NT2/D1 (cell line): ENCODE measurements at places on chromosomes 3 and 15.

- no peak for DNase-seq
Measured at GRCh38 chr3:103672346-103672745, 1237.5 kb downstream of the ZPLD1 start.

- no peak for DNase-seq
Measured at GRCh38 chr3:172181932-172182586, 142.7 kb downstream of the FNDC3B start.

GRCh38 chr15:25406846-25407245 lies 32.0 kb downstream of the UBE3A start:
- no peak for DNase-seq

DNA sequence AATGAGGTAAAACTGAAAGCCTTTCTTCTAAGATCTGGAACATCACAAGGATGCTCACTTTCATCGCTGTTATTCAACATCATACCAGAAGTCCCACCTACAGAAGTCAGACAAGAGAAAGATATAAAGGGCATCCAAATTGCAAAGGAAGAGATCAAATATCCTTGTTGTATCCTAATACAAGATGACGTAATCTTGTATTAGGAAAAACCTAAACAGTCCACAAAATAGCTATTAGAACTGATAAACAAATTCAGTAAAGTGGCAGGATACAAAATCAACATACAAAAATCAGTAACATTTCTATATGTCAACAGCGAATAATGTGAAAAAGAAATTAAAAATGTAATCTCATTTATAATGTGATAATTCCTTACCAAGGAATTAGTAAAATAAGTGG lies 195.1 kb upstream of the CBLB start:
- no peak for DNase-seq

DNA sequence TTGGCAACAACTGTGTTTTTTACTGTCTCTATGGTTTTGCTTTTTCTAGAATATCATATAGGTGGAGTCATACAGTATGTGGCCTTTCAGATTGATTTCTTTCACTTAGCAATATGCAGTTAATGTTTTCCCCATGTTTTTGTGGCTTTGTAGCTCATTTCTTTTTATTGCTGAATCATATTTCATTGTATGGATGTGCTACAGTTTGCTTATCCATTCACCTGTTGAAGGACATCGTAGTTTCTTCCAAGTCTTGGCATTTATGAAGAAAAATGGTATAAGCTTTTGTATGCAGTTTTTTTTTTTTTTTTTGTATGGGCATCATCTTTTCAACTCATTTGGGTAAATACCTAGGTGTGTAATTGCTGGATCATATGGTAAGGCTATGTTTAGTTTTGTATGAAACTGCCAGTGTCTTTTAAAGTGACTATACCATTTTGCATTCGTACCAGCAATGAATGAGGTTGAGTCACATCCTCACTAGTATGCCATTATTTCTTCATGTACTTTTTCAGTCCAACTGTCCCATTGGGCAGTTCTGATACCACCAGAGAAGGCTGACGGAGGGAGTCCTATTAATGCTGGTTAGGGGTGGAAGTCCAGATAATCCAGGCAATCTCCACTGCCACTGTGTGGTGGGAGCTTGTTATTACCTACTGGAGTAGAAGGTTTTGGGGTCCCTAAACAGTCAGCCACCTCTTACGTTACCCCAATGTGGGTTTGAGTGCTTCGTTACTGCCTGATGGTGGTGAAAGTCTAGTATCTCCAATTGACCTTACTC lies 210.5 kb downstream of the DOCK3 start:
- no peak for DNase-seq

DNA sequence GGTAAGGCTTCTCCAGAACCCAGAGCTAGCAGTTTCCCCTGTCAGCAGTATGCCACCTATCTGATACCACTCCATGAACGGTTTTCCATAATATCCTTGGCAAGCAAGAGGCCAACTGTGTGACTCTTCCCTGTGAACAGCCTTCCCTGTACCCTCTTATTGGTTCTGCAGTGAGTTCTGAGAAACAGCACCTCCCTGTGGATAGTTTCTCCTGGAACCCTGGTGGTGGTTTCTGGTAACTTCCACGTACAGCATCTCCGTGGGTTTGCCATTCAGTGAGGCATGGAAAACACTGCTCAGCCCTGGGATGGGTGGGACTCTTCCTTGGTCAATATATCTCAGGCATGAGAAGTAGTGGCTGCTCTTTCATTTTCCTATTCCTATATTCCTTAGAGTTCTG lies 19.4 kb upstream of the SERPINI2 start:
- peak; percentile 25 for DNase-seq
